ENCODE measurements at places on chromosomes 16 and 17. TPM values are rescaled to one million over a fixed set of nuclear protein-coding genes. Genes with fewer than 3 reads are reported as not detected.

DNA sequence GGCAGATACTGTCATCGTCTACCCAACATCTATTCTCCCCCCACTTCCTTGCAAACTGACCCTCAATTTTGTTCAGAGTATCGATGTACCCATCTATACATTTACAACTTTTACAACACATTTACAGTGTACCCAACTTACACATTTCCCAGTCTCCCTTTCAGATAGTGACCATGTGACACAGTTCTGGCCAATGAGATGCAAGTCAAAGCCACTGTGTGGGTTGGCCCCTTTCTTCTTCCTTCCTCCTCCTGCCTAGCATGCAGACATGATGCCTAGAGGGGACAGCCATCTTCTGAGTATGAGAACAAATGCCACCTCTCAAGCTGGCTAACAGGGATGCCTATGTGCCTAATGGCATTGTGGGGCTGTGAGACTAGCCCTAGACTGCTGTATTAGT lies 11.3 kb upstream of the NFAT5 start:
- no peak for DNase-seq

Gene SLC25A19
- 15.1 TPM for total RNA-seq

DNA sequence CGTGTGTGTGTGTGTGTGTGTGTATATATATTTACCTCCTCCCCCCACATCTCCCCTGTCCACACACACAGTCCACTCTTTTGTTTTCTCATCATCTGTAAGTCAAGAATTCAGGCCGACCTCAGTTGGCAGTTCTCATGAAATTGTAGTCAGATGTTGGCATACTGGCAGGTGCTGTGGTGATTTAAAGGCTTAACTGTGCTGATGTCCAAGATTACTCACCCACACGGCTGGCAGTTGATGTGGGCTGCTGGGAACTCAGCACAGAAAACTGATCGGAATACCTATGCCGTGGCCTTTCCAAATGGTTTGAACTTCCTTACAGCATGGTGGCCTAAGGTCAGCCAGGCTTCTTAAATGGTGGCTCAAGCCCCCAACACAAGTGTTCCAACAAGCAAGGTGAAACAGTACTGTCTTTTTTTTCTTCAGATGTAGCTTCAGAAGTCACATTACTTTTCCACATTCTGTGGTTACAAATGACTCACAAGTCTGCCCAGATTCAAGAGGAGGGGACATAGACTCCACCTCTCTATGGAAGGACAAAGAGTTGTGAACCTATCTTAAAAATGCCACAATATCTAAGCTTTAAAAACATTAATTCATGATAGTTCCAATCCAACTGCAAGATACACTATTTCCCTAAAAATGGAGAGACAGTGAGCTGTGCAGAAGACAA lies 198.5 kb upstream of the HS3ST4 start:
- DNase-seq: no peak

- no peak for DNase-seq
Measured at GRCh38 chr17:32914181-32914580, 13.8 kb upstream of the TMEM98 start.

Gene TP53TG3C
- not detected for total RNA-seq

Gene HOXB3
- total RNA-seq: 4.6 TPM

DNA sequence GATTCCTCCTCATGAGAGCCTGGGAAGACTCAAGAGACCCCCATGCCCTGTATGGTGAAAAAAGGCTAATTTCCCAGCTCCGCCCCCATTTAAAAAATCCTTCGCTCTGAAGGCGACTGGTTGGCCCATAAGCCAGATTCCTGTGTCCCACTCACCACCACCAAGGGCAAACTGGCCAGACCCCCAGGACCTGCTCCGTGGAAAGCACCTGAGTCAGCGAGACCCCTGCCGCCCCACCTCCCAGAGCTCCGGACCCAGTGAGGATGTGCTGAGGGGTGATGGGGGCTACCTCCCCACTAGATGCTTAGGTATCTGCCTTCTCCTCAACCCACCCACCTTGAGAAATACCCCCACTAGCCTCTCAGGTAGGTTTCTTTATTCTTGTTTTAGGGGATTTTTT lies 42.2 kb downstream of the RBFOX3 start:
- DNase-seq: no peak

Gene TPSB2
- total RNA-seq: not detected

Gene RAB26
- total RNA-seq: 0.57 TPM

- DNase-seq: no peak
Measured at GRCh38 chr17:74070374-74070773, 133.1 kb upstream of the RPL38 start.

- no peak for DNase-seq
Measured at GRCh38 chr16:86012221-86012620, 113.3 kb downstream of the IRF8 start.

Gene THAP11
- 31.2 TPM for total RNA-seq

DNA sequence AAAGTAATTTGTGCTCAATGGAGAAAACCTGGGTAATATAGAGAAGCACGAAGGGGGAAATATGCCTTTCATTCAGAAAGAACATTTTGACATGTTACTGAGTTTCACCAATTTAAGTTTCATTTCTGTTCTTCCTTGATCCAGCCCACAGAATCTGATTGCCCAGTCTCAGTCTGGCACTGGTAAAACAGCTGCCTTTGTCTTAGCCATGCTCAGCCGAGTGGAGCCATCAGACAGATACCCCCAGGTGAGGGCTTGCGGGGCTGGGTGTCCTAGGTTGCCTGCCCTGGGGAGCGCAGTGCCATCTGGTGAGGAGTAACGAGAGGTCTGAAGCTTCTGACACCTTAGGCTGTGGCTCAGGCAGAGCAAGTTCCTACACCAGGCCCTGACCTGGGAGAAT lies 17.7 kb downstream of the DDX19A start:
- DNase-seq: no peak

DNA sequence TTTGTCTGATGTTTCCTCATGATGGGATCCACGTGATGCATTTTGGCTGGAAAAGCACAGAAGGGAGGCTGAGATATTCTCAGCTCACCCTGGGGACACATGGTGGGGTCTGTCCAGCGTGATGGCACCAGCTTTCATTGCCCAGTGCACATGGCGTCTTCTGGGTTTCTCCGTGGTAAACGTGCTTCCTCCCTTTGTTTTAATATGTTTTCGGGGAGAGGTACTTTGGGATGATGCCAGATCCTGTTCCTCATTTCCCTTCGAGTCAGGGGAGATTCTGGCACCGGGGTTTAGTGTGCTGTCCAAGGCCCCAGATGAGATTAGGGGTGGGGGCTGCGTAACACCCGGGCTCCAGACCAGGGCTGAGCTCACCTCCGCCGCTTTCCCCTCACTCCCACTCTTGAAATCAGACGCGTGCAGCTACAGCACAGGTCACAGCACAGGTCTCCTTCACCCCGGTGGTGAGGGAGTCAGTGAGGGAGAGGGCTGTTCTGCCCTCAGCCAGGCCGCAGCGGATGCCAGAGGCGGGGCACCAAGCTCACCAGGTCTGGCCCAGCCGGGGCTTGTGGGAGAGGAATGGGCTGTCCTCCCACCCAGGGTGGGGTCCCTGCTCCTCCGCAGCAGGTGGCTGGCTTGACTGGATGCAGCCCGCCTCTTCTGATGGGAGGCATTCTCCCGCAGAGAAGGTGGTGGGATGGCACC lies 33.9 kb downstream of the COX4I1 start:
- no peak for DNase-seq

Gene DNAH9
- total RNA-seq: not detected
